ENCODE measurements at places on chromosomes 5 and 9.

DNA sequence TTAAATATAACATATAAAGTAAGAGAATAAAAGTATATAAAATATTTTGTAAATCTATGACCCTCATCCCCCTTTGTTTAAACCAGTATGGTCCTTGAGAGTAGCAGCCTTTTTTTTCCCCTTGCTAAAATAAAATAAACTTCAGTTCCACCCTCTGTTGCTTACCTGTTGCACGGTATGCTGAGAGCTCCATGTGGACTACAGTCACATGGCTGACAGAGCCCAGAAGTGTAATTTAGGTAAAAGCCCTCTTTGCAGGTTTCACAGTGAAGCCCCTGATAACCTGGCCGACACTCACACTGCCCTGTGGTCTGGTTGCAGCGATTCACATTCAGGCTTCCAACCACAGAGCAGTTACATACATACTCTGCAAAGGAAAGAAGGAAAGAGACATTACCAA lies 55.1 kb downstream of the MEGF9 start:
- no peak for DNase-seq

- DNase-seq: no peak
These were observed 53.8 kb upstream of the RAD23B start for GRCh38 chr9:107229241-107229741.

GRCh38 chr5:68548959-68549676 lies 333.6 kb downstream of the PIK3R1 start:
- no peak for DNase-seq

DNA sequence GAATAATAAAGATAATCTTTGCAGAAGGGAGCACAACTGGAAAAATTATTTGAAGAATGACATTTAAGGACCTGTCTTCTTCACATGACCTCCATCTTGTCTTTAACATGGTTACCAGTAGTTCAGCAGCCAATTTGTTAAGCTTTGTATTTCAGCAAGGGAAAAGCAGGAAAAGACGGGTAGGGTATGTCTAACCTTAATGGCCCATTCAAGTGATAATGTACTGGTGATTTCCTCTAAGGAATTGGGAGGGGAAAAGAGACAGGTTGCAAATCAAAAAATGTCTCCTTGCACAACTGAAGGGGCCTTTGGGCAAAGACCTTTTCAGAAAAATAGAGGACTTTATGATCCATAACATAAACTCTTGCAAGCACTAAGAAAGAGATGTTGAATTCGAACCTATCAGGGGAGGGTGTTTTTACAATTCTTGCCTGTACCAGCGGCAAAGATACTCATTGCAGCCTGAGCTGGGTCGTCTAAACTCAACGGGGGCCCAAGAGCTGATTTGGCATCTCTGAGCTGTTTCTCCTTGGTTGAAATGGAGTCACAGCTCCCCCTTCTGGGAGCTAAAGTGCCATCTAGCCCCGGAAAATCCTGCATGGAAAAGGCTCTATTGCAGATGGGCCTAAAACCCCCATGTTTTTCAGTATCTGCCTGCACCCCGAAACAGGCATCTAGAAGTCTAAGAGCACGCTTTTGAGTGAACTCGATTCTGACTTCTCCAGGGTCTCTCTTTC lies 3.8 kb downstream of the BRINP1 start:
- peak; percentile 33 for DNase-seq

- DNase-seq: no peak
These were observed 7.7 kb upstream of the XPA start for GRCh38 chr9:97704851-97705250.

DNA sequence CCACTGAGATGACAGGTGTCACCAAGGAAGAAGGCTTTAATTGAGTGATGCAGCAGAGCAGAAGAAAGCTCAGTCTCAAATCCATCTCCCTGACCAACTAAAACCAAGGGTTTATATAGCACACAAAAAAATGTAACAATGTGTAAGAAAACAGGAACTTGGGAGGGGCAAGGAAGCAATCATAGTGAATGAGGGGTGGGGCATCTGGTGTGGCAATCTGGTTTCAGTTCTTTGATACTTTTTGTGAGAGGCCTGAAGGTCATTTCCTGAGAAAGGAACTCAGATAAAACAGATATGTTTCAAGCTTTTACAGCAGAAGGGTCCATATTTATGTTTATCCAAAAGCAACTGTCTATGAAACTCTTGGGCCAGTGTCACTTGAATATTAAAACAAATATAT lies 19.7 kb downstream of the CD180 start:
- DNase-seq: no peak

DNA sequence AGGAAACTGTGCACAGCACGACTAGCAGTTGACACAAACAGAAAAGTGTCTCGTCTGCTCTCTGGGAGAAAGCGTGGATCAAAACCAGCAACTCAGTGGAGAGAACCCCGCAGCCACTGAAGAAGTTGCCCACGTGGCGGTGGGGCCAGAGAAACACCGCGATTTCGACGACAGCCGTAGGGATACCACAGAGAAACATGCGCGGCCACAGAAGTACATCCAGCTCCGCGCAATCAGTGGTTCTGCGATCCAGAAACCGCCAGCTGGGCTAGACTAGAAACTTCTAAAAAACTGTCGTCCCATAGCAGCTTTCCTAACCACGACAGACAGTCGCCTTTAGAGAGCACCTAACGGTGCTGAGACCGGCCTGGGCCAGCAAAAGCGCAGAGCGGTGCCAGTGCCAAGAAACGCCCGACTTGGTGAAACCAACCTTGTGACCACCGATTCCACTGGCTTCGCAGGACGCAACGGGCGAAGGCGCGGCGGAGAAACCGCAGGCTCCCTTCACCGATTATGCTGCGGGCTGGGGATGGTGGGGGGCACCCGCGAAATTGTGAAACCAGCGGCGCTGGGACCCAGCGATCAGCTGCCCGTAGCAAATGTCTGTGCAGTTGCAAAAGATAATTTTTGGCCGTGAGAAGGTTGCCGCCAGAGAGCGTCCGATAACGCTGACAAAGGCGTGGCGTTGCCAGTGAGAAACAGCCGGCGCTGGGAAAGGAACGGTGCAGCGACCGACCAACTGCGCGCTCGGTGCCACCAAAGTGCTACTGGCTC lies 2.7 kb upstream of the ANXA2R start:
- peak; percentile 47 for DNase-seq

GRCh38 chr5:115341745-115342144 lies 45.3 kb upstream of the CCDC112 start:
- DNase-seq: no peak
